ENCODE measurements at places on chromosomes 16 and 17.

DNA sequence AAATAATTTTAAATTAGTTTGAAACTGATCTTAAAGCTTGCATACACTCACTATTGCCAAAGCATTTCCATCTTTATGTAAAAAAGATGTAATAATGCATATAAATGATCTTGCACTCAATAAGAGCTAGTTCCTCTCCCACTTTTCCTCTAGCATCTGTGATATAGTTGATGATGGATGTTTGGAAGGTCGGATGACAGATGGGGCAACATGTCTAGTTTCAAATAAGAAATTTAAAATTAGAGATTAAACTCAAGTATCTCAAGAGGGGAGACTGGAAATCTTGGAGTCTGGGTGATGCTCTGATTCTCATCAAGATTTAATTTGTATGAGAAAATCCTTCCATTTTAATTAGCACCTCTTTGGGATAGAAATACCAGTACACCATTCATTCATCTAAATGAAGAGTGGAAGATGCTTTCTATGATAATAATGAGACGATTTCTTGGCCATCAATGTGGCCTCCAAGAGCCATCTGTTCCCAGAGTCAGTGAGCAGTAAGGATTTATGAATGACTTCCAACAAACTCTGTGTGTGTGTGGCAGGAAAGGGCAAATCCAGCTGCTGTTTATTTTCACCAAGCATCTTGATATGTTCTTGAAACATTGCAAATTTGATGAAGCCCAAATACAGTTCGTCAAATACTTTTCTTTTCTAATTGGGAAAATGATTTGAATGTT, 616.3 kb upstream of the CDH8 start:
- DNase-seq: no peak

- DNase-seq: no peak
Measured at GRCh38 chr16:21702276-21702675, 38.5 kb downstream of the OTOA start.

DNA sequence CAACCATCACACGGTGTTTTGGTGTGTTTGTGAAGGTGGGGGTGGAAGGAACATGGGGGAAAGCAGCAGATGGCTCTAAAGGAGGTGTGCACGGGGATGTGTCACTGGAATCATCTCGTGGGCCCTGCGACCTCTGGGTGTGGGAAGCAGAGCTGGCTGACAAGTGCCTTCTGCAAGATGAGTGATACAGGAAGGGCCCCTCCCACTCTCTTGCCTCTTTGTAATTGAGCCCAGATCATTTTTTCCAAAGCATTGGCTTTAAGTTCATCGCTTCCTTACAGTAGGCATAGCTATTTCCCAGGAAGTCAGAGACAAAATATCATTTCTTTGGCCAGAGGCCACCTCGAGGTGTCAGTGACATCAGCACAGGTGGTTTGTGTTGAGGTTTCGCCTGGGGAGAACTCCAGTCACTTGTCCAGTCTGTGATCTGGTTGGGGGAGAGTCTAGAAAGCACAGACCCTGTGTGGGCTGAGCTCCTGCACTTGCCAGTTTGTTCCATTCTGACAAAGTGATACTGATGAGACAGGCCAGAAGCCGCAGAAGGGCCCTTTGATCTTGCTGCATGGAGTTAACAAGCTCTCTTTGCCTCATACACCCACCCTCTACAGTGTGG, 20.6 kb upstream of the SNTB2 start:
- DNase-seq: no peak

- DNase-seq: no peak
Measured at GRCh38 chr17:62663304-62663703, 35.8 kb downstream of the MRC2 start.

GRCh38 chr17:489758-490329, 137.2 kb upstream of the RPH3AL start:
- DNase-seq: peak; percentile 55

DNA sequence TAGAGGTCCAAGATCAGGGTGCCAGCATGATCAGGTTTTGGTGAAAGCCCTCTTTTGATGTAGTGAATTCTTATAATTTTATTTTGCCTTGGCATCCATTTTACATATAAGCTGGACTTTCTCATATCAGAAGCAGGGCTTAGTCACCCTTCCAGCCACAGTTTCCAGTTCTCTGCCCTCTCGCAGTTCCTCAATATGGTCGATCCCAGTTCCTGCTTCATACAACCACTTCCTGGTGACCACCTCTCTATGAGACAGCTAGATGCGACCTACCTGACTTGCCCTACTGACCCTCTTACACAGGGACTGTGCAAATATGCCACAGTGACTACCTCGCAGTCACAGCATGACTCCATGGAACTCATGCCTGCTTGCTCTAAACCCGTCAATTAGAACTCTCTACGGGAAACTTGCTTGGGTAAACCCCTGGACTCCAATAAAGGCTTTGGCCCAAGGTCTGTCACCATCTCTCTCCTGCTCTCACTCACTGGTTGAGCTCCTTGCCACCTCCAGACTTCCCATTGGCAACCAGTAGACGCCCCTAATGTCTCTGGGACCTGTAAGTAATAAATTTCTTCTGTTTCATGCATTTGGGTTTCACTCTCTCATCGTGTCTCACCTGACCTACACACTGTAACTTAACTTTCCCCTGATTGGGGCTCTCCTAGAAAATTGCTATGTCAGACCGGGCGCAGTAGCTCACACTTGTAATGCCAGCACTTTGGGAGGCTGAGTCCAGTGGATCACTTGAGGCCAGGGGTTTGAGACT, 21.4 kb downstream of the CD300LG start:
- no peak for DNase-seq

GRCh38 chr17:40345994-40346764, 18.4 kb downstream of the GJD3 start:
- no peak for DNase-seq

Data from left cardiac atrium (tissue), 4 donors.